Gastroesophageal sphincter (tissue), 4 donors: ENCODE measurements at places on chromosomes 13 and 19. TPM values are rescaled to one million over a fixed set of nuclear protein-coding genes. Genes with fewer than 3 reads are reported as not detected.

The TTC9B gene
- total RNA-seq, result not detected

The NLRP5 gene
- total RNA-seq, result not detected

The SMAD9 gene
- total RNA-seq, result 50.7 TPM

The ZNF253 gene
- total RNA-seq, result 7.3 TPM

The ZNF433 gene
- total RNA-seq, result 5.4 TPM

The TDRD3 gene
- 22.4 TPM for total RNA-seq

The MBNL2 gene
- total RNA-seq, result 129 TPM

The RFX1 gene
- 5.9 TPM for total RNA-seq
